CD4-positive, alpha-beta T cell treated with Interleukin-6 for 4 hours (primary cell): ENCODE measurements at places on chromosomes 16 and 17.

GRCh38 chr16:4200000-4200780 lies 41.7 kb downstream of the SRL start:
- DNase-seq = peak; percentile 41

- peak; percentile 33 for DNase-seq
These were observed 967 bp upstream of the CDH15 start for GRCh38 chr16:89170346-89171215.

DNA sequence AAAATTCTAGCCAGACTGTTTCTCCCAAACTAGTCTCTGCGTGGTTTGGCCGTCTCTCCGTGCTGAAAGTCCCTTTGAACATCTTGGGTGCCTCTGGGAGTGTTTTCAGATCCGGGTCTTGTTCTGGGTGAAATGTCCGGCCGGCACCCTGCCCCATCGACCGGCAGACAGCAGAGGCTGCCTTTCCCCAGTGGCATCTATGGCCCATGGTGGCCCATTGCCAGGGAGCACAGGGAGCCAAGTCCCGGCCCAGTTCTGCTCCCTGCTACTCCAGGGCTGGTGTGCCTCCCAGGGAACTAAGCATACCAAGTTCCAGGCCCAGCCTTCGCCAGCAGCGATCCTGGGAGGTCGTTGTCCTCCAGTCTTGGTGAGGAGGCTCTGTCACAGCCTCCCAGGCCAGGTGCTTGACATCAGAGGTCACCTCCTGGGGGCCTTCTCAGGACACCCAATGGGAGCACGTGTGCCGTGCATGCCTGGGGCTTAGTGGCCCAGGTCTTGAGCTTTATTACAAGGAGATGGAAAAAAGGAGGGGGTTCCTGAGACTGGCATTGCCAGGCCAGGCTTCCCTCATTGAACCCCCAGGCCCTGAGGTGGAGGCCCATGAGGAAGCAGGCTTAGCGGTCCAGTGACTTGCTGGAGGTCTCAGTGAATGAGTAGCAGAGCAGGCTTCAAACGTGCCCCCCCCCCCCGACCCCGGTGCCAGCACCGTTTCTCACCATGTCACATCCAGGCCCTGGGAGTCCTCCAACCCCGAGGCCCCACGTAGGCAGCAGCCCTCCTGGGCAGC lies 54.0 kb downstream of the PGS1 start:
- DNase-seq = no peak

- DNase-seq = no peak
These were observed 505.8 kb downstream of the KCNJ2 start for GRCh38 chr17:70675070-70675590.

DNA sequence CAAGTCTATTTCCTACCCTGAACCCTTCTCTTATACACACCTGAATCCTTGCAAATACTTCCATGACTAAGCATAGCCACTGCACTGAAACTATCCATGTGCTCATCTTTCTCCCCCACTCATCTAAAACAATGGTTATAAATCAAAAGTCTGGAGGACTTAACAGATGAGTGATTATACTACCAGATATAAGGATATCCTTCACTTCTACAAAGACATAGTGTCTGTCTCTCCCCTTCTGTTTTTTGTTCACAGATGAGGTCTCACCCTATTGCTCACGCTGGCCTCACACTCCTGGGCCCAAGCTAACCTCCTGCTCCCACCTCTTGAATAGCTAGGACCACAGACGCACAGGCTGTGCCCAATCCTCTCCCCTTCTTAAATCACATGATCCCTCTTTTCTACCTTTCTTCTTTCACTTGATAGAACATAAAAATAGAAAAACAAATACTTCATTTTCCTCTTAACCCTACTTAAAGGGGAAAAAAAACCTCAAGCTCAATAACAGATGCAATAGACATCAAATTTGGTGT lies 19.2 kb downstream of the CEP112 start:
- DNase-seq = no peak

DNA sequence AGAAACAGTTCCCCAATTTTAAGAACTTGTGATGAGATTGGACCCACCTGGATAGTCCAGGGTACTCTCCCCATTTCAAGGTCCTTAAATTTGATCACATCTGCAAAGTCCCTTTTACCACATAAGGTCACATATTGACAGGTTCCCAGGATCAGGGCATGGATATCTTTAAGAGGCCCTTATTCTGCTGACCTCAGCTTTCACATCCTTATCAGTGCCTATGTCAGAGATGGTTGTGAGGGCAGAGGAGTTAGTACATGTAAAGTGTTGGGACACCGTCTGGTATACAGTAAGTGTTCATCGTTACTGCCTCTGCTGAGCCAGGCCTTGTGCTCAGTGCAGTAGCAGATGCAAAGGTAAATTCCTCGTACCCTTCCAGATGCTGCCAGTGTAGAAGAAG lies 375.4 kb upstream of the ASIC2 start:
- DNase-seq = no peak

DNA sequence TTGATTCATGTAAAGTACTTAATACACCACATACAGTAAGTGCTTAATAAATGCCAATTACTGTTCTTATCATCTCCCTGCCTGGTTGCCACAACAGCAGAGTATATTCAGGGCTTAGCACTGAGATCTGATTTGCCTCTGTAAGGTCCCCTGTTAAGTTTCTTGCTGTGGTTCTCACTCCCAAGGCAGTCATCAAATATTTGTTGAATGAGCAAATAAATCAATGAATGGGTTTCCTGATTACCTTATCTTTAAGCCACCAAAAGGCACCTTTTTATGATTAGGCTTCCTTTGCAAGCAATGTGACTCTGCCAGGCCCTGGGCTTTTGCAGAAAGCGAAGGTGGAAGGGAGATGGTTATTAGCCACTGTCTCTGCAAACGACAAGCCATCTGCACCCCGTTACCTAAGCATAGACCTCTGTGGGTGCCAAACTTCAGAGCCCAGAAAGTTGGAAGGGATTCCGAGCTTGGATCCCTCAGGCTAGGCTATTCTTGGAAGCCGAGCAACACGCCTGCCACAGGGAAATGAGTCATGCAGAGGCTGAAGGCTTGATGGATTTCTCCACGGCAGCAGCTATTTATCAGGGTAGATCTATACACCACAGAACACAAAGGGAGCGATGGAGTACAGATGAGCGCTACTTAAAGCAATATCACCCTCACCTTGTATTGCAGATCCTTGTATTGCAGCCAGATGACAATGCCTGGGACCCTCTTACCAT lies 102.0 kb downstream of the GRIN2A start:
- no peak for DNase-seq

- DNase-seq = peak; percentile 67
These were observed 722 bp upstream of the SLC38A10 start for GRCh38 chr17:81295676-81296381.

DNA sequence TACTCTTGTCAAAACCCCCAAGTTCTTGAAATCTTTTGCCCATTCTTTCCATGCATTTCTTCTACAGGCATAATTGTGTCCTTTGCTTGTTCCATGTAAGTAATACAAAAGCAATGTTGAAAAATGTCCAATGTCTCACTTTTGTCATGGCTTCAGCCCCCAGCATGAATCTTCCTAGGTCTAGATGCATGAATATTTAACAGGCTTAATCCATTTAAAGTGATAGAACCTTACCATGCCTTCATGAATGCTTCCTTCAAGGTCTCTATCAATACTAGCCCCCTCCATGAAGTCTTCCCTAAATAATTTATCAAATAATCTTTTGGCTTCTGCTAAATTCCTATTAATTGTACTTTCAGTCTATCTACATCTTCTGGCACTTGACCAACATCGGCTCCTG lies 46.1 kb upstream of the ANKFY1 start:
- DNase-seq = no peak

GRCh38 chr16:55301385-55302008 lies 22.5 kb upstream of the IRX6 start:
- DNase-seq = no peak

GRCh38 chr16:8634991-8635736 lies 13.7 kb downstream of the METTL22 start:
- DNase-seq = no peak

DNA sequence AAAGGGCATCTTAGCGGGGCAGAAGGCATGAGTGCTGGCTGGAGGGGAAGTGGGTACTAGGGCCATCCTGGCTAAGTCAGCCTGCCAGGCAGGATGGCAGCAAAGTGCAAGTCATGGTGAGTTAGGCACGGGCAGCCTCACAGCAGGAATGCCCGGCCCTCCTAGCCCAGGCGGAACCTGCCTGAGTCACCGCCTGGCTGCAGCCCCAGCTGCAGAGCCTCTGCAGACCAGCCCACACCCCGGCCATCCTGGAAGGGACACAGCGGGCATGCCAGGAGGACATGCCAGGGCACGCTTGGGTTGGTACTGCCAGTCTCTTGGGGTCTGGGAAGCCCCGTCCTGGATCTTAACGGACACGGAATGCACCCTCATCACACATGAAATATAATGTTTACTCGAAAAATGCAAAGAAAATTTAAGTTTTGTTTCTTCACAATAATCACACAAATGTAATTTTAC lies 5.0 kb upstream of the ALDH3A1 start:
- DNase-seq = no peak

GRCh38 chr17:16943032-16943352 lies 28.9 kb downstream of the TNFRSF13B start:
- DNase-seq = no peak

GRCh38 chr16:80577485-80578280 lies 36.9 kb downstream of the DYNLRB2 start:
- DNase-seq = no peak

- no peak for DNase-seq
These were observed 17.5 kb downstream of the GP2 start for GRCh38 chr16:20309786-20310185.

GRCh38 chr17:63437287-63438091 lies 8.6 kb downstream of the CYB561 start:
- no peak for DNase-seq

- DNase-seq = no peak
These were observed 224.2 kb downstream of the C16orf78 start for GRCh38 chr16:49597796-49598195.

GRCh38 chr17:16477666-16478065 lies 14.3 kb downstream of the LRRC75A start:
- DNase-seq = no peak

- no peak for DNase-seq
These were observed 22.1 kb downstream of the TMEM114 start for GRCh38 chr16:8568231-8568617.

GRCh38 chr17:80742091-80742490 lies 197.5 kb downstream of the RPTOR start:
- no peak for DNase-seq

DNA sequence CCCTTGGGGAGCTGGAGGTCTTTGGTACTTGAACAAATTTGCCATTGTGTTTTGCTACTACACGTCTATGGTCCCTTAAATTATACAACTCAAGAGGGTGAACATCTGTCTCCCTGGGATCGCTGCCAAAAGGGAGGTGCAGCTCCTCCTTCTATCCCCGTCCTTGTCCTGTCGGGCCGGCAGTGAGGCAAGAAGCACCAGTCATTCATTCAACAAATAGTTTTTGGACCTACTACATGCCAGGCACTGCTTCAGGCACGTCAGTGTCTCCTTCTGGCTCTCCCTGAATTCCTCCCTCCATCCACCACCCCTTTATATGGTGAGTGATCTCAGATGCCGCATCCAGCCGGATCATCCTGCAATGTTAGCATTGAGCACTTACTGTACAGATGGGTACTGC lies 2.2 kb upstream of the RPL38 start:
- no peak for DNase-seq

- no peak for DNase-seq
These were observed 33.6 kb downstream of the BAIAP2 start for GRCh38 chr17:81068411-81069134.

DNA sequence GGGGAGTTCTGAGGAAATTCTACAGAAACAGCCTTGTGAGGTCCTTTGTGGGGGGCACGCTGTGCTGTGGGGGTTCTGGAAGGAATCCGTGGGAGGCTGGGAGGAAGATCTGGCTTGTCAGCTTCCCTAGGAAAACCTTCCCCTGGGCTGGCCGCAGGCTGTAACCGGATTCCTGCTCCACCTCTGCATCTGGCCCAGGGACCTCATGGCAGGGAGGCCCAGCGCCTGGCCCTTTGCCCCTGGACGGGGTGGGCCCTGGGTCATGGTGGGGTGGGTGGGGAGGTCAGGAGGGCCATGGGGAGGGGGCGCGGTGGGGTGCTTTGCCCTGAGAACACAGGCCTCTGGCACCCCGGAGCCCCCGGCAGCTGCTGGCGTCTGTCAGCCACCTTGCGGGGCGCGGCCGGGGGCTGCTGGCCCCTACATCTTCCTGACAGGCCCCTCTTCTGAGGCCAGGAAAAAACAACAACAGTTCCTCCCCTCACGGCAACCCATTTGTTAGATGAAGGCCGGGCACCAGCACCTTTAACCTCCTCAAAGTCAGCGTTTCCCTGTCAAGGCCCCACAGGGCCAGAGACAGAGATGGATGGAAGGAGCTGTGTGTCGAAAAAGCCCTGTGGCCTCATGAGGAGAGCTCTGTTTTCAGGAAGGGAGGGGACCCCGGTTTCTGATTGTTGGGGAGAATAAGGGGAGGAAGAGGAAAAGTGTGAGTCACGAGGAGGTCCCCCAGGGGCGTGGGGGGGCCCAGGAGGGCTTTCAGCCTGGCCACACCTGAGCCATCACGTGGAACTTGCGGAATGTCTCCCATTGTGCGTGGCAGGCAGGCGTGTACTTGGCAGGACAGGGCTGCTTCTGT lies 3.6 kb upstream of the MEOX1 start:
- DNase-seq = no peak

- no peak for DNase-seq
These were observed 13.7 kb downstream of the CAMKK1 start for GRCh38 chr17:3879186-3879585.

GRCh38 chr17:11969565-11969964 lies 27.7 kb downstream of the ZNF18 start:
- no peak for DNase-seq

- DNase-seq = peak; percentile 9
These were observed 119.6 kb downstream of the SPAG9 start for GRCh38 chr17:51000835-51001638.

GRCh38 chr16:52022177-52022576 lies 524.8 kb downstream of the TOX3 start:
- no peak for DNase-seq

- DNase-seq = peak; percentile 68
These were observed 22.7 kb downstream of the GGA3 start for GRCh38 chr17:75238684-75239191.

- no peak for DNase-seq
These were observed 81.3 kb upstream of the PLCG2 start for GRCh38 chr16:81697616-81698309.

DNA sequence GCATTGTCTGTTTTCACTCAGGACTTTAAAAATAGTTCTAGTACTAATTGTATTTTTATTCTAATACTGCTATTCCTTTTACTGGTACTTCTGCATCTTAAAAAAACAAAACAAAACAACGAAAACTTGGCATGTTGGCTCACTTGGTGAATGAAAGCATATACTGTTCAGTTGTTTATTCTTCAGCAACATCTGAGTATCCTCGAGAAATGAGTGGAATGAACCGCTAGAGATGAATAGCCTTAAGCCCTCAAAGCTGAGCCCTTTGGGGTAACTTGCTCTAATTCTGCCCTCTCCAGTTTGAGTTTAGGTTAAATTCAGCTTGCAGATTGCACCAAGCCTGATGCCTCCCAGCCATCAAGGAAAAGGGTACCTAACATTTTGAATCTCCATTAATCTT lies 126.5 kb downstream of the WWOX start:
- no peak for DNase-seq

GRCh38 chr16:3949946-3950342 lies 69.4 kb upstream of the CREBBP start:
- no peak for DNase-seq
